ENCODE measurements at places on chromosomes 5 and 9.

DNA sequence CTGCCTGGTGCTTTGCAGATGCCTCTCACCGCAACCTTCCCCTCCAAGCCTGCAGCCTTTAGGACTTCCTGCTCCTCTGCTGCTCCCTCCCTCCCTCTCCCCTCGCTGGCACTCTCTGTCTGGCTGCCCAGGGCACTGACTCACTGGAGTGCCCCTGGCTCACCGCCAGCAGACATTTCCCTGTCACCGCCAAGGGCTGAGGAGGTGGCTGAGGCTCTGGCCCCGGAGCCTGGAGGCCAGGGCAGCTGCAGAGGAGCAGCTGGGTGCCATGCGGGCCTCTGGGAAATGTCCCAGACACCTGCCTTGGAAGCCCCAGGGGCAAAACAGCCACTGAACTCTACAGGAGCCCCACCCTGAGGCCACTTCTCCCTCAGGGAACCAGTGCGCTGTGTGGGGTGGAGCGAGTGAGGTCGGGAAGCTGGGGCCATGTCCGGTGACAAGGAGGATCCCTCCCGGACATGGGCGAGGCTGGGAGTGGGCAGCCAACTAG, 53.4 kb downstream of the TENT4A start:
- DNase-seq, result peak; percentile 17

GRCh38 chr9:75975071-75975470, 84.6 kb downstream of the PCSK5 start:
- no peak for DNase-seq

GRCh38 chr5:12399868-12400267, 495.6 kb upstream of the CTNND2 start:
- no peak for DNase-seq

DNA sequence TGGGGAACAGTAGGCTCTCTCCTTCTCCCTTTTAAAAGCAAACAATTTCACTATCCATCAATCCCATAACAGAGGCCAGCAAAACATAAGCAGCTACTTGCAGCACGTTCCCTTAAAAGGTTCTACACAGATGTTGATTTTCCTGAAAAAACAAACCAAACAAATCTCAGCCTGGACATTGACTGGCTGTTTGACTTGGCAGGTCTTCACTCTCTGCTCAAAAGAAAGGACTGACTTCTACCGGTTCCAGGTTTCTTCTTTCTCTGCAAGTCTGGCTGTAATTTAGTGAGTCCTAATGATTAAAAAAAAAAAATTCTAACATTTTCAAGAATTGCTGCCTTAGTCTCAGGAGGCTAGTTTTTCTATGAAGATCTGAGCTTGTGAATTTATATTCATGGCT, 203.1 kb upstream of the EFNA5 start:
- DNase-seq, result no peak

- DNase-seq, result no peak
These were observed 22.6 kb downstream of the ASS1 start for GRCh38 chr9:130467316-130467715.

GRCh38 chr5:118243068-118243467, 745.3 kb downstream of the DTWD2 start:
- no peak for DNase-seq

Data from putamen (tissue), 1 donor.